ENCODE measurements at places on chromosomes 2 and 18.
A peak's percentile ranks its signal among the peaks of the same experiment; 100 is the strongest.

GRCh38 chr18:22694954-22695353, 238.2 kb upstream of the RBBP8 start:
- DNase-seq = peak; percentile 58

DNA sequence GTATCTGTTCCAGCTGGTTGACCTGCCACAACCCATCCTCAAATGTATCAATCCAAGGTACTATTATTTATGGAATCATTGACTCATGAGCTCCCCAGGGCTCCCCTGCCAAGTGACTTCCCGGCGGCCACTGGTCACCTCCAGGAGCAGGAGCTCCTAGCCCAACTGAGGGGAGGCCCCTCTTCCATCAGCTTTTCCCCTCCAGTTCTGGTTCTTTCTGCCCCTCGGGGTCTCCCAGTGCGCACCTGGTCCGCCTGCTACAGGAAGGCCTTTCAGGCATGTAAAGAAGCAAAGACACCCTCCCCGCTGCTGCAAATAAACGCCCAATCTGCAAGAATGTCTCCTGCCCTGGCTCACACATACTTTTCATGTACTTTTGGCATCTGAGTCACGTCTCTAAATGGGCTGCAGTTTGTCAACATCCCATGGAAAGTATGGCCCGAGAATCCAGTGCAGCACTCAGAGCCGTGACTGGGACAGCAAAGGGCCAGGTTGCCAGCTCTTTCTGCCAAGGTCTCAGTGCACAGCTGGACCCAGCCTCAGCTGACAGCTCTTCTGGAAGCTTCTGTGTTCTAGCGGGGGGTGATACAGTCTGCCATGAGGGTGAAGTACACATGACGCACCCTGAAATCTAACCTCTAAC, 41.4 kb downstream of the KLHL29 start:
- DNase-seq = no peak

DNA sequence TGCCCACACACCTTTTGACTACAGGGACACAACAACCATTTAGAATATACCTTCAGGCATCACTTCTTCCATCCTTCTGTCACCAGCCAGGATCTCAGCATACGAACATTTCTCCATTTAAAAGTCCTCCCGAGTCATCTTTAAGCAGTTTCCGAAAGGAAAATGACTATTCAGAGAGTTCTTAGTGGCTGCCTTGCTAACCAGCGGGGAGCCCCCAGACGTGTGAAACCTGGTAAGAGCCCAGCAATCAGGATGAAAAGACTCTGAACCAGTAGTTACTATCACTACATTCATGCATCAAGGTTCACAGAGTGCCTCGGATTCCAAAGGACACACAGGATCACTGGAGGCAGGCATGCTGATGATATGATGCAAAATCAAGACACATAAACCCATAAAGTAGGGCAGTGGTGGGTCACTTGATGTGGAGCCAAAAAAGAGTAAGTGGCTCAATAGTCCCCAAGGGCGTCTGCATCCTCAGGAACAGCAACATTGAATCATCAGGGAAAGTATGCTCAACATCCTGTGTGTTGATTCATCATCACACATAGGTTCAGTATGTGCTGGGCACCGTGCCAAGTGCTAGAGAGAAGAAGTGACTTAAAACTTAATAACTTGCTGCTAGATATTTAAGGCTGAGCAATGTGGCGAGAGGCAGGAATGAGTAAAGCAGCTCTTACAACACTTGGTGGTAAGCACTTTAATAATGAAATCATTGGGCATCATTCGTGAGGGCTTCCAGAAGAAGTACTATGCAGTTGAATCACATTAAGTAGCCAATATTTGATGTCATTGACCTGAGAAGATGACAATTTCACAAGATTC, 4.4 kb downstream of the CCL20 start:
- peak; percentile 100 for DNase-seq

DNA sequence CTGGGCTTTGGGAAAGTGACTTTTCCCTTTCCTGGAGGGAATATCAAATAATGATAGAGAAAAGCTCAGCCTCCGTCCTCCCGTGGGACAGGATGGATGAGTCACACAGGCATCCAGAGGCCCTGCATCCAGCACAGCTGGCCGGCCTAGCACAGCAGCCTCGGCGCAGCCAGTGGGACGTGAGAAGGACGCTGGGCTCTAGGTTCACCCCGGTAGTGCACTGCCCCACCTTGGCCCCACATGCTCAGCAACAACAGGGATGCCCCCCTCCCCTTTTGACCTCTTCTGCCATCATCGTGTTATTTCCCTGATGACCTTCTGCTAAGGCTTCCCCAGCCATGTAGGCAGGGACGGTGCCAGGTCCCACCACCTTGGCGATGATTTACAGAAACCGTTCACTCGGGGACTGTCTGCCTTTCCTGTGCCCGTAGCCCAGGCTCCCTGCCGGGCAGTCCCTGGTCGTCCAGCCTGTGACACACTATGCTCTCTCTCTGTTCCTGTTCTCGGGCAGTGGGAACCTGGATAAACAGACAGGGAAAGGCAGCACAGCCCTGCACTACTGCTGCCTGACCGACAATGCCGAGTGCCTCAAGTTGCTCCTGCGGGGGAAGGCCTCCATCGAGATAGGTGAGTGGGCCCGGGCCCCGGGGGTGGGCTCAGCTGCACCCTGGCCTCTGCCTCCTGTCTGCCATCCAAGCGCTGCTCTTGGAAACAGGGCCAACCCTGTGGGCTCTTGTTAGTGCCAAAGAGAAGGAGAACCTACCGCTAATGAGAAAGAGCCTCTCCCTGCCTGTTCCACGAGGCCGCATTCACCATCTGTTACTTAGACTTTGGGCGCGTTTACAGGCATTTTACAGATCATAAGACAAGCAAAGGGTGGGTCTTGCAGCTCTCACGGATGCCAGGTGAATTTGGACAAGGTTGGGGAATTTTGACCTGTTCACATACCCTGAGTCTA, 44.6 kb downstream of the ITGB1BP1 start:
- no peak for DNase-seq

- no peak for DNase-seq
Measured at GRCh38 chr2:165109915-165110314, 93.9 kb downstream of the SCN3A start.

GRCh38 chr2:37698931-37699481, 27.6 kb upstream of the CDC42EP3 start:
- no peak for DNase-seq

DNA sequence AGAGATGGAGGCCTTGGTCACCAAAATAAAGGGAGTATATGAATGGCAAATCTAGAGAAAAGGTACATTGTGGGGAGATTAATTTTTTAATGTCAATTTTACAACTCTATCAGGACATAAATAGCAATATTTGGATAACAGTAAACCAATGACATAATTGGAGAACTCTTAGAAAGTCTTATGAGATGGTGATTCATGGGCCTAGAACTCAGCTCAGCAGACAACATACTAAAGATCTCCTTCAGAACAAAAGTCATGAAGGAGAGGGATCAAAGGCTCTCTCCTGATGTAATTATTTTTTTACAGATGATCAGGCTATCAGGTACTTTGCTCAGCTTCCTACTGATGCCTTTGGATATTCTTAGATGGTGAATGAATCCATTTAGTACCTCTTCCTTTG, 90.0 kb downstream of the CRACDL start:
- DNase-seq = no peak

- DNase-seq = peak; percentile 91
Measured at GRCh38 chr2:104976603-104977120, 61.2 kb upstream of the MRPS9 start.

- no peak for DNase-seq
Measured at GRCh38 chr2:130827502-130828251, 9.0 kb upstream of the ARHGEF4 start.

GRCh38 chr18:5214583-5215351, 17.7 kb upstream of the AKAIN1 start:
- no peak for DNase-seq

GRCh38 chr18:33355263-33355662, 85.3 kb downstream of the CCDC178 start:
- no peak for DNase-seq

DNA sequence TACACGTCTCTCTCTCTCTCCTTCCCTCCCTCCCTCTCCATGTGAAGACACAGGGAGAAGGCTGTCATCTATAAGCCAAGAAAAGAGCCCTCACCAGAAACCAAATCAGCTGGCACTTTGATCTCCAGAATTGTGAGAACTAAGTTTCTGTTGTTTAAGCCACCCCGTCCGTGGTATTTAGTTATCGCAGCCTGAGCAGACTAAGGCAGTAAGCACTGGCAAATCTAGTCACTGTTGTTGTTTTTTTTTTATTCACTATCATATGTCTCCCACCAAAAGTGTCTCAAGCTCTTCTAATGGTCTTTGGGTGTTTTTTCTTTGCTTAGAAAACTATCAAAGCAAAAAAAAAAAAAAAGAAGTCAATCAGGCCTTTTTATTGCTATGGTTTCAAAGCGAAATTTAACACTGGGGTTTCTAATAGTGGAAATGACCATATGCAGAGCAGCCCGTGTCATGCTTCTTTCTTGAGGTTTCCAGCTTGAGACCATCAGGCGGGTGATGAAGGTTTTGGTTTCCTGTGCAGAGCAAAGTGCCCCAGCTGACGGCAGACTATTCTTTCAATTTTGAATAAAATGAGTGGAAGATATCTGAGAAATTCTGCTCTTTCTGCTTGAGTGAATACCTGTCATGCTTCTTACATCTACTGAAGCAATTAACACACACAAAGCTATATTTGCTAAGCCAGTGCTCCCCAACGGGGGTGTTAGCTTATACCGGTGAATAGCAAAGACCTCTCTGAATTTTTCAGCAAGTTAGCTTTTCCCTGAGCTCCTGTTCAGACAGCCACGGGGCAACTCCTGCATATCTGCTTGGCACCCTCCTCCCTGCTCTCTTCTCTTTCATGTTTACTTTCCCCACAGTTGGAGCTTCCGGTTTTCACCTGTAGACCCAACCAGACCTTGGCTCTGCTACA, 394.1 kb upstream of the ATP5MC3 start:
- DNase-seq = peak; percentile 49

- DNase-seq = no peak
Measured at GRCh38 chr2:186328838-186329237, 157.2 kb upstream of the ZC3H15 start.

DNA sequence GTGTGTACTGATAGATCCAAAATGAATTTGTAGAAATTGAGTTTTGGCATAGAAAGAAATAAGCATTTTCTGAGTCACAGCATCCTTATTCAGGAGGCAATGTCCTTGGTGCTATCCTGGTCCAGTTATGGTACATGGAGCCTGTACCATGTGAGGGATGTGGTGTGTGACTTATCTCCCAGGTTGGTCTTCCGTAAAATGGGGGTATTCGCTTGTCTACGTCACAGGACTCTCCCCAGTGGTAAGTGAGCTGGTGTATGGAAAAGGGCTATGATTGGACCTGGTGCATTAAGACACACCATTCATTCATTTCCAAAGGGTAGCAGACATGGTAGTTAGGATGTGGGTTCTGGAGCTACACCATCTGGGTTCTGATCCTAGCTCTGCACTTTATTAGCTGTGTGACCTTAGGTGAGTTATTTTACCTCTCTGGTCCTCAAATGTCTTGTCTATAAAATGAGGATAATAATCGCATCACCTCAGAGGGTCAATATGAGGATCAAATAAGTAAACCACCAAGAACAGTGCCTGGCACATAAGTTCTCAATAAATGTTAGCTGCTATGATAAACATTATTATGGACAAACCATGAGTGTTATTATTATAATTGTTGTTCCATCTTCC, 119.2 kb downstream of the MYCN start:
- DNase-seq = no peak

GRCh38 chr18:36058674-36059073, 8.7 kb downstream of the RPRD1A start:
- DNase-seq = no peak

DNA sequence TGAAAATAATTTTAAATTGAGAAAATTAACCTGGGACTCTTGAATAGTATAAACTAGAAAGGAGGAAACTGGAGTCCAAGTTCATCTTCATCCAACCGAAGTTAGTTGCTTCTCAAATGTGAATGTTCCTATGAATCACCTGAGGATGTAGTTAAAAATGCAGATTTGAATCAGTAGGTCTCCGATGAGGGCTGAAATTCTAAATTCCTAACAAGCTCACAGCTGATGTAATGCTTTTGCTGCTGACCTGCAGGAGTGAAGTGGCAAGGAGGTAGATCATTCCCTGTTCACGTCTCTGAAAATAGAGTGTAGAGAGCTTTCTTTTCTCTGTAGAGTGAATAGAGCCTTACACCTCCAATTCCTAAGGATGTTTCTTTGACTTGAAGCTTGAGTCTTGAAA, 685.5 kb downstream of the CPS1 start:
- no peak for DNase-seq

DNA sequence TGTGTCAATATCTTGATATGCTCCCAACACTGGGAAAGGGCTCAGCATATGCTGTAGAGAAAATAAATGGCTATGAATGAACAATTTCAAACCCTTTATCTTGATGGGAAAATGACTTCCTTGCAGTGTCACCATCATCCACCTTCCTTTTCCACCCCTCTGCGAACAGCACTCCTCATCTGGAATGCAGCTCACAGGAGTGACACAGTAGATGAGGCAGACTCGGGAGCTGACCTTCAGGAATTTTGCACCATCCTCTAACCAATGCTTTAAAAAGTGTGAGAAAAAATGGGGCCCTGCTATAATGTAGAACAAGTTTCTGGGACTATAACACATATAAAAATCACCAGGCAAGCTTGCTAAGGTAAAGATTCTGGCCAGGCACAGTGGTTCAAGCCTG, 41.3 kb upstream of the YPEL5 start:
- DNase-seq = no peak

- DNase-seq = no peak
Measured at GRCh38 chr2:54065411-54065810, 50.0 kb upstream of the ACYP2 start.

- peak; percentile 84 for DNase-seq
Measured at GRCh38 chr2:219578811-219579613, 6.9 kb downstream of the INHA start.

- no peak for DNase-seq
Measured at GRCh38 chr18:28123401-28124030, 53.4 kb downstream of the CDH2 start.

- DNase-seq = no peak
Measured at GRCh38 chr18:70293166-70293565, 4.3 kb downstream of the SOCS6 start.

DNA sequence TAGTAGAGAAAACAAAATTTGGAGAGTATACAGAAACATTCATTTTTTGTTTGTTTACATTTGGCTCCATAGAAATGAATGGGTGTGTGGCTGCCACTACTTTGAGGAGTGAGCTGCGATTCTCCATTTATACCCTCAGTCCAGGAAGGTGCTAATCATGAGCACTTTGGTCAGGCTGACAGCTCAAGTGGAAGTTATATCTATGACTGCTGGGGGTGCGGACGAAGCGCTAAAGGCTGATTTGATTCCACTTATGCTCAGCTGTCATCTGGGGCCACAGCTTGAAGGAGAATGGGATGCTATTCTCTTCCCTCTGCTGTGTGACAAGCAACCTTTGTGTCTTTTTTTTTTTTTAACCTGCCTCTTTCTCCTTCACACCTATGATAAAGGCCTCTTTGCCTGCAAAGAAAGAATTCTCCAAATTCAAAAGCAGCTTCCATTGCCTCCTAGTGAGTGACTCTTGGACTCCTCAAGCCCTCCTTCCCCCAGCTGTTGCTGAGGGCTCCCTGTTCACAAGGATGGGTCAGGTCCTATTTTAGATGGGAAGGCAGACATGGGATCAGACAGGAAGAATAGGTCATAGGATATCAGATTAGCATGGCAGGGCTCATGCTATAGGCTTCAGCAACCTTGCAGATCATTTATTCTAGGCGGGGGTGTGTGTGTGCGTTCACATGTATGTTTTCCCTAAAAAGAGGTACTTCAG, 201.6 kb downstream of the SETBP1 start:
- DNase-seq = no peak

All from MV-4-11 (cell line).